ENCODE measurements at places on chromosomes 5 and 9.

- DNase-seq = peak; percentile 80
Observed at GRCh38 chr9:70574151-70574837, 159.8 kb upstream of the KLF9 start.

- no peak for DNase-seq
Observed at GRCh38 chr5:77727190-77727589, 48.9 kb downstream of the TBCA start.

DNA sequence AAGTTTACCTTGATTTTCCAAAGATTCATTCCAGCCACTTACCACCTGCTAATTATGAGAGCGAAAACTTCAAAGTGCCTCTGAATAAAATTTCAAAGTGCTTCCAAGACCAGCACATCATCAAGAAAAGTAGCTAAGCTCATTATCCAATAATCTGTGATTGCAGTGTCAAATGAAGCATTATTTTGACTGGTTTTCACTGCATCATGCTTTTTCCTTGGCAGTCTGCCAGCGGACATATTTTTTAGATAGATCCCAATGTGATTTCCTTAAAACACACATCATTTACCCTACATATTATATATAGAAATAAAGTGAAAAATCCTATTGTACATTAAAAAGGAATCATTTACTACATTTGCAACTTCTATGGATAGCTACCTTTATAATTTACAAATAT, 508.6 kb upstream of the FAM174A start:
- DNase-seq = no peak

- DNase-seq = no peak
Observed at GRCh38 chr5:11420969-11421368, 483.3 kb downstream of the CTNND2 start.

GRCh38 chr5:150155258-150156026, at the start of gene PDGFRB:
Gene PDGFRB (minus strand): TSS chr5:150155845. CDS start chr5:150137047, 18,798 bp downstream.
- DNase-seq = peak; percentile 94

DNA sequence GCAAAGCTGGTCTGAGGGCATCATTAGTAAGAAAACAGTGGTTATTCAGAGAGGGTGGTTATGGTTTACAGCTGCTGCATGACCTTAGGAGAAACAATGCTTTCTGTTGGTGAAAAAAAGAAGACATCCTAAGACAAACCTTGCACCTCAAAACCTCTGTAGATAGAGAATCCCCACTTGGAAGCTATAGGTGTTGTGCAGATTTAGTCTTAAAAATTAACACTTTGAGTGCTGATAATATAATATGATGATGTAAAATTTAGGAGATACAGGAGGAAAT, 1.4 kb upstream of the PTTG1 start:
- no peak for DNase-seq

GRCh38 chr5:131019601-131020315, 145.3 kb downstream of the HINT1 start:
- no peak for DNase-seq

DNA sequence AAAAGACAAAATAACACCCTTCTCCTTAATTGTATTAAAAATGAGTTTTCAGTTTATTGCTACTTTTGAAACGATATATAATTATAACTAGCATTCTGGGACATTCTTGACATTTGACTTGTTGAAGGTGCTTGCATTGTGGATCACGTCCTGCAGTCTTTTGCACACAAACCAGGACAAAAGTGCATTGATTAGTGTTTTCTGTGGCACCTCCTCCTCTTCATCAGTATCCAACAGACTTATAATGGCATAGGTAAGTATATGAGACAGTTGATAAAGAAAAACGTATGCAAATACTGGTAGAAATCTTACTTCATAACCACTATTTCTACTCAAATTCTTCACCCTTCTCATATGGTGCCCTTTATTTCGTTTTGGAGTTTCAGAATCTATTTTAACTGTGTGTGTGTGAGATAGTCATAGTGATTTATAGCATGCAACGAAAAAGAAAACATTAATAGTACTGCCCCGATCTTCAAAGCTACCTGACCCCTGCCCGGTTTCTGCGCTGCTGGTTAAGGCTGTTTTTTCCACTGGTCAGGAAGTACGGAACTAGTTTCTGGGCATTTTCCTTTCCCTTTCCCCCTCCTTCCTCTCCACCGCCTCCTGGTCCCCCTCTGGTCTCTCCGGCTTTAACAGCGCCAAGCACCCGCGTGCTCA, 639 bp upstream of the RASA1 start:
- DNase-seq = no peak

DNA sequence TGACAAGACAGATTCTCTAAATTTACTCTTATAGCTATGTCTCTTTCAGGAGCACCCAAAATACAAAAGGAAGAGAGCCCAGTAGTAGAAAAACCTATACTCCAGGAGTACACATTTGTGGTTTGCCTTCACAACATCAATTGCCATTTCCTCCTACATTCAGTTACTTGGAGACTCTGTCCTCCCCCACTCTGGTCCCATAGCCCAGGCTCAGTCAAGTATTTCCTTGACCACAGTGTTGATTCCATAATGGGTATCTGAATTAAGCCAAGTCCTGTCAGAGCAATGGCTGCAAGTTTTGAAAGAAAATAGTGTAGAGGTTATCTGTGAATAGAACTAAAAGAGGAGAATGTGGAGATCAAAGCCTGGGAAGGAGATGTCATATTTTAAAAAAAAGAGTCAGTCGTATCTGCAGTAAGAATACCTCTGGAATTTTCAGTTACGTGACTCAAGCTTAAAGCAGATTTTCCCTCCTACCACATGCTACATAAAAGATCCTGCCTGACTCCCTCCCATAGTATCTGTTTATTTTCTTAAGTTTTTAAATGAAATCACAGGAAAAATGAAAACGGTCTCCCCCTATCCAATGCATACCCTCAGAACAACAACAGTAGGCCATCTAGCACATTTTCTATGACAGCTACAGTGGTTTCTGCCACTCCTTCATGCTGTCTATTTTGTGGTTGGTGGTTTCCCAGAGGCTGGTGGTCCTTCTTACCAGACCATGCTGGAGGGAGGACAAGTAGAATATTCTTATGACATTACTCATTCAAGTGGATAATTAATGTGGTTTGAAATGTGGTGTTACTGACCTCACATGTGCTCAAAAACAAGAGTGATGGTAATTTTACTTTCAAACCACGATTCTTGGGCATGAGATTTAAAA, 249.7 kb upstream of the TMEM161B start:
- DNase-seq = peak; percentile 59

- DNase-seq = peak; percentile 56
Observed at GRCh38 chr9:99803694-99804093, 18.0 kb upstream of the NR4A3 start.

DNA sequence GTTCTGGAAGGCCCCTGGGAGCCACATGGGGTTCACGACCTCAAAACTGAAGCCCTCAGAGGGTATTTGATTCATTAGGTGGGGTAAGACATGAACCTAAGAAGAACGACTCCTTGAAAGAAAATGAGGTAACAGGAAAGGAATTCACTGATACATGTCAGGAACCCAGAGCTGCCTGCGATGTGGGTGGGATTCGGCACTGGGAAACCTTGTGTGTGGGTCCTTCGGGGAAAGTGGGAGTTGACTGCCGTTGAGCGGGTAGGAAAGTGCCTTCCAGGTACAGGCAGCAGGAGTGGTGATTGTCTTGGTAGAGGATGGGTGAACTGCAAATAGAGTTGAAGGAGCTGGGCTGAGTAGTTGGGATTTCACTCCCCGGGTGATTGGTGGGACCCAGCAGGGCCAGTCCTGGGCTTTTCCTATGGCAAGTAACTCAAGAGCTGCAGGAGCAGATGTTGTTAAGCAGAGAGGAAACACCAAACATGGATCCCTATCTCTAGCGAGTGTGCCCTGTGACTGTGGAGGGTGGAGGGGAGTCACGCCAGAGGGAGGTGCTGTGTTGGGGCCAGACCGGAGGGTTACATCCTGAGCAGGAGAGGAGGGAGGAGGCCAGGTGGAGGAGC, 30.8 kb downstream of the ANKRD33B start:
- peak; percentile 70 for DNase-seq

DNA sequence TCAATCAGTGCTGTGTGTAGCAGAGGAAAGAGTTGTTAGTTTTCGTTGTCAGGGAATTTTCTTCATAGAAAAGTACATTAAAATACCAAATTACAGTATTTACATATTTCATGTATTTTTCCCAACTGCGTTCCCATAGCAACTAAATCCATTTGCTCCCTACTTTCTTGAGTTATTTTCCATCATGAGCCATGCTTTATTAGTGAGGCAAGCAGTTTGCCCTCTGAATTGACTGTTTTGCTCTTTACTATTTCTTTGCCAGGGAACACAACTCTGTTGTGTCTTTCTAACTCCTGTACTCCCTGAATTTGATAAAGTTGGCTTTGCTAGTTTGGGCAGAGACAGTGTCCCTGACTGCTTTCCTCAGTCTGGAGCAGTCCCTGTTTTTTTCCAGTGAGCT, 276.2 kb upstream of the SLC30A5 start:
- no peak for DNase-seq

GRCh38 chr9:71835596-71835995, 67.3 kb upstream of the CEMIP2 start:
- no peak for DNase-seq

DNA sequence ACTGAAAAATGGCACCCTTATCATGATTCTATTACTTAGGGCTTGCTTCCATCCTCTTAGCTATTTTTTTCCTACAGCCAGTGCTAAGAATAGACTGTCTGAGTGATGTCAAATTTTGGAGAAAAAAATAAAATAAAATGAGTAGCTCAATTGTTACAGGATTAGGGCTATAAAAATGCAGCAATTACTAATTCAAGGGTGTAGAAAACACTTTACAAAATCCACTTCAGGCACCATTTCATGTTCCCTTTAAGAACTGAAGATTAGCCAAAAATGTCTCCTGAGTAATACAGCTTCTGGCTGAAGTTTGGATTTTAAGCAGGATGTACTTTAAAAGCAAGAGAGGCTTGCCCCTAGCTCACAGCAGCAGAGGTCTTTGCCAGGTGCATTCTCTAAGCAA, 240.5 kb upstream of the IRX1 start:
- DNase-seq = no peak

DNA sequence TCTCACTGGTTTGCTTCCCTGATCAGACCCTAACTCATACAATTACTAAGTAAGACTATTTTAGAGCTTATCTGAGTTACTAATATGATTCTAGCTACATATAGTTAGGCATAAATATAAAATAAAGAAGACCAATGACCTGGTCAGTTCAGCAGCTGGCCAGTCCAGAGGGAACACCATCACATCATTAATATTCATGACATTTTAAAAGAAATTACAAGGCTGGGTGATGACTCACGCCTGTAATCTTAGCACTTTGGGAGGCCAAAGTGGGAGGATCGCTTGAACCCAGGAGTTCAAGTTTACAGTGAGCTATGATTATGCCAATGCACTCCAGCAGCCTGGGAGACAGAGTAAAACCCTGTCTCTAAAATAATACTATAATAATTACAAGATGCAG, 37.0 kb upstream of the CDC42SE2 start:
- no peak for DNase-seq

- no peak for DNase-seq
Observed at GRCh38 chr9:14133394-14133793, 180.5 kb downstream of the NFIB start.

DNA sequence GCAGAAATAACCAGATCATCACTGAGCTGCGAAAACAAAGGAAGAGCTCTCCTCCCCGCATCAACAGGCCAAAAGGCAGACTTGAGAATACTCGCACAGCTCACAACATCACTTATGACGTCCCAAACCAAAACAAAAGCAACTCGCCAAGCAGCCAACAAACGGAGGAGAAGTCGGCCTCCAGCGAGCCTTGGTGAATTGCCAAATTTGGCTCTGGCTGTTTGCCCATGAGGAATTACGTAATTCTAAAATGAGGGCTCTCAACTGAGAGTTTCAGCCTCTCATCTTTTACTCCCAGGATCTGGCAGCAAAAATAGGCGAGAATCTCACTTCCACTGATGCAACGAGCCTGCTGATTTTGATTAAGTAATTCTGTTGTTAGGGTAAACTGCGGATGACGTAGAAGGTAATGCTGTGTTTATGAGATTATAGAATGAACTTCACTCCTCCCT, 51.7 kb upstream of the SEMA6A start:
- DNase-seq = peak; percentile 64

- DNase-seq = peak; percentile 60
Observed at GRCh38 chr5:169695025-169695625, 58.0 kb downstream of the DOCK2 start.

GRCh38 chr5:67205981-67206380, 9.4 kb upstream of the CD180 start:
- DNase-seq = no peak

DNA sequence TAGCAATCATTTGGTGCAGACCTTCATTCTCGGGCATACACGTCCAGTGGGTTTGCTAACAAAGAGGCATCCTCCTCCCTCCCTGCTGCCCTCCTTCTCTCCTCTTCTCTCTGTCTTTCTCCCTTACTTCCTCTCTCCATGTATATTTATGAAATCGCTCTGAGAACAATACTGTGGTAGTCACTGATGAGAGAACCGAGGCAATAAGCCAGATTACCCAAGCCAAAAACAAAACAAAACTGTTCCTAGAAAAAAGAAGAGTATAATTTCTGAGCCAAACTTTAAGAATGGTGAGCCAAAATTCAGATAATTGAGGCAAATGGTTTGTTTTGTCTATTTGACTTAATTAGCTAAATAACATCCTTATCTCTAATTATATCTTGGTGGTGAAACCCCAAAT, 15.8 kb upstream of the HMHB1 start:
- no peak for DNase-seq

- no peak for DNase-seq
Observed at GRCh38 chr5:30686530-30686929, 507.0 kb upstream of the CDH6 start.

GRCh38 chr9:89721176-89721700, 116.4 kb downstream of the GADD45G start:
- no peak for DNase-seq

DNA sequence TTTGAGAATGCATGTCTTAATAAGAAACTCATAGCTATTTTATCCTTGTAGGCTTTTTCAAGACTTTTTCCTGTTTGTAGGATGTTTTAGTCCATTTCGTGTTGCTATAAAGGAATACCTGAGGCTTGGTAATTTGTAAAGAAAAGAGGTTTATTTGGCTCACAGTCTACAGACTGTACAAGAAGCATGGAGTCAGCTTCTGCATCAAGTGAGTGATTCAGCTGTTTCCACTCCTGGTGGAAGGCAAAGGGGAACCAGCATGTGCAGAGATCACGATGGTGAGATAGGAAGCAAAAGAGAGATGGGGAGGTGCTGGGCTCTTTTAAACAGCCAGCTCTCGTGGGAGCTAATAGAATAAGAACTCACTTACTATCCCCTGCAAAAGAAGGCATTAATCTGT, 177.3 kb downstream of the ALDH1A1 start:
- DNase-seq = no peak

- no peak for DNase-seq
Observed at GRCh38 chr5:152622628-152623027, 217.5 kb upstream of the NMUR2 start.

All from fibroblast of skin of right biceps (primary cell).